ENCODE measurements at places on chromosomes 2 and 18.

DNA sequence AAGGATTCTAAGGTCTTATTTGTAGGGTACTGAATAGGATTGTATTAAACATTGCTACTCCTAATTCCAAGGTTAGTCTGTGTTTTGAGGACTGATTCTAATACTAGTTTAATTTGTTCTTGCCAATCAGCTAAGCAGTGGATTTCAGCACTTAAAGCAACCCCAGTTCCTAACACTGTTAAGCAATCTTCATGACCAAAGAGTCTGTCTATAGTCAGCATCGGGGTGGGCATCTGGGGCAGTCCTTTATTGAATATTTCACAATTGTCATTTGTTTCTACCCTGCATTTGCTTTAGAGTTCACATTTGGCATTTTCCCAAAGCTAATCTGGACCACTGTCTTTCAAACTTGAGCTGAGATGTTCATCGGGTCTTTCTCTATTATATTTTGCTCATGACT, 248.0 kb upstream of the TANK start:
- no peak for DNase-seq

DNA sequence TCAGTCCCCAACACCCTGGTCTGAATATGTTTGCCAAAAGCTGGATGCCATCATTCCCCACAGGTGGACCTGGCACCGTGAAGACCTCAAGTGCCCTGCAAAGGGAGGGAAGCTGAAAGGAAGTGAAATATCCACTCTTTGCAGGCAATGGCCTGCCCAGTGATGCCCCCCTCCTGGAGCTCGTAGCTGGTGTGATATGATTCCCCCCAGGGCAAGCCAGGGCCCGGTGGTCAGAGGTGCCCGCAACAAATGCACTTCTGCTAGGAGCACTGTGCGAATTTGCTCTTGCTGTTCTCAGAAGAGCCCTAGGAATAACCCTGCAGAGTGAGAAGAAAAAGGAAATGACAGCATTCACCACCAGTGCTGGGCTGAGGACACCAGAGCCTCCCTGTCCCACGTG, 247.4 kb downstream of the KLHL29 start:
- no peak for DNase-seq

- no peak for DNase-seq
Observed at GRCh38 chr2:219508971-219509779, 5.1 kb upstream of the ASIC4 start.

DNA sequence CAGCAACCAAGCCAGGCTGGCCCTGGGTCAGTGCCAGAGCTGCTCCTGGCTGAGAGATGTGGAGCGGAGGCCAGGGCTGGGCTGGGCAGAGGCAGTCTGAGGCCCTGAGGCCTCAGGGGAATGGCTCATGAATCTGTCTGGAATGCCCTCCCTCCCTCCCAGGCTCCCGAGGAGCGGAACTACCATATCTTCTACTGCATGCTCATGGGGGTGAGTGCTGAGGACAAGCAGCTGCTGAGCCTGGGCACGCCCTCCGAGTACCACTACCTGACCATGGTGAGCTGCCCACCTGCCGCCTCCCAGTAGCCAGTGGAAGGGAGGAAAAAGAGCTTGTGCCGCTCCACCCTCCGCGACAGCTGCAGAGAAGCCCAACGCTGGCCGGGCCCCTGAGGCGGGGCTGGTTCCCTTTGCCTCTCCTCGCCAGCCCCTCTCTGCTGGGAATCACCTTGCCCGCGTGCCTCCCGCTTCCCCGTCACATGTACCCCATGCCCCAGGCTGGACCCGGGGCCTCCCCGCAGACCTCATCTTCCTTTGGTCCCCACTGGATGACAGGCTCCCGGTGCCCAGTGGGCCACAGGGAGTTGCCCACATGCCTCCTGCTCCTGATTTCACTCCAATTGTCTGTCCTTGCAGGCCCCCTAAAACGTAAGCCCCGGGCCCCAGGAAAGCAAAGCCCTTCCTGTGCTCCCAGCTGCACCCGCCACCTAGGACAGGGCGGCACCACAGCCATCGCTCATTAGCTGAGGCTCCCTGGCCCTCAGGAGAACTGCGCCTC, 41.1 kb downstream of the MYO7B start:
- DNase-seq = no peak

DNA sequence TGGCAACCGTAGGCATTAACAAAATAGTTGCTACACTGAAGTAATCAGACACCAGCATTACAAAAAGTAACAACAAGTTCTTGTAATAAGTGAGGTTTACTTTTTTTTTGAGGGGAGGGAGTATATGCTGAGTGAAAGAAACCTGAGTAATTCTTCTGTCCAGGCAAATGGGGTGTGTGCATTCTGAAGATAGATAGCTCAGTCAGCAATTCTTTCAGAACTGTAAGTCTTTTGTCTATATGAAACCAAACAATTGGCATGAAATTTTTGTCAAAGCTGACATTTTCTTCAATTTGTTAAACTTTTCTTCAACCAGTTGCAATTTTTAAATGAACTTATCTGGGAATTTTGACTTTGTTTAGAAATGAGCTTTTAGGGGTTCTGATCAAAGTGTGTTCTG, 208.1 kb upstream of the THSD7B start:
- no peak for DNase-seq

All from stimulated activated CD8-positive, alpha-beta memory T cell treated with anti-CD3 and anti-CD28 coated beads, Interleukin-15, amount 100 ng/mL, for 4 hours (primary cell).